GM06990 (cell line): ENCODE measurements at places on chromosomes 16 and 17.

- no peak for DNase-seq
These were observed 43.8 kb downstream of the SOCS1 start for GRCh38 chr16:11211977-11212797.

DNA sequence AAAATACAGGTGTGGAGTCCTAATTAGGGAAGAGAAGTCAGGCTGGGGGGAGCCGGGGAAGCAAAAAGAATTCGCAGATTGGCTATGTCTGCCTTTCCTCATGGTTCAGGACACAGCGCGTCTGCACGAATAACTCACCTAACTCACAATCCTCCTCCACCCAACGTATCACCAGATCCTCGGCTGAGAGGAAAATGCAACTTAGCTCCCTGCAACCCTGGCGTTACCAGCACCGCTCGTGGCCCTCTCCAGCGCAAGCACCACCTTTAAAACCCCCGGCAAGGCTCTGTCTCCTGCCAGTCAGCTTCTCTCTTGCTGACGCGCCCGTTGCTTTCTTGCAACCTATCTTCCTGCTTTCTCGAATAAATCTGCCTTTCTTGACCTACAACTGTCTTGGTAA is 49.8 kb upstream of the METRNL start:
- DNase-seq = no peak

GRCh38 chr17:12097326-12097725 is 76.6 kb downstream of the MAP2K4 start:
- no peak for DNase-seq

DNA sequence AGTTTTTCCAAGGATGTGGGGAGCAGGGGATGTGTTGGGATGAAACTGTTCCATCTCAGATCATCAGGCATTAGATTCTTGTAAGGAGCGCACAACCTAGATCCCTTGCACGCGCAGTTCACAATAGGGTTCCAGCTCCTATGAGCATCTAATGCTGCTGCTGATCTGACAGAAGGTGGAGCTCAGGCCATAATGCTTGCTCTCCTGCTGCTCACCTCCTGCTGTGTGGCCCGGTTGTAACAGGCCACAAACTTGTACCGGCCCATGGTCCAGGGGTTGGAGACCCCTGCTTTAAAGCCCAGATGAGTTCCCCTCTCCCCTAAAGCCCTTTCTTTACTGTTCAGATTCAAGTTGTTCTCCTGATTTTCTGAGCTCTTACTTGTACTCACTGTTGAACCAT is 44.8 kb downstream of the RNF135 start:
- DNase-seq = no peak

DNA sequence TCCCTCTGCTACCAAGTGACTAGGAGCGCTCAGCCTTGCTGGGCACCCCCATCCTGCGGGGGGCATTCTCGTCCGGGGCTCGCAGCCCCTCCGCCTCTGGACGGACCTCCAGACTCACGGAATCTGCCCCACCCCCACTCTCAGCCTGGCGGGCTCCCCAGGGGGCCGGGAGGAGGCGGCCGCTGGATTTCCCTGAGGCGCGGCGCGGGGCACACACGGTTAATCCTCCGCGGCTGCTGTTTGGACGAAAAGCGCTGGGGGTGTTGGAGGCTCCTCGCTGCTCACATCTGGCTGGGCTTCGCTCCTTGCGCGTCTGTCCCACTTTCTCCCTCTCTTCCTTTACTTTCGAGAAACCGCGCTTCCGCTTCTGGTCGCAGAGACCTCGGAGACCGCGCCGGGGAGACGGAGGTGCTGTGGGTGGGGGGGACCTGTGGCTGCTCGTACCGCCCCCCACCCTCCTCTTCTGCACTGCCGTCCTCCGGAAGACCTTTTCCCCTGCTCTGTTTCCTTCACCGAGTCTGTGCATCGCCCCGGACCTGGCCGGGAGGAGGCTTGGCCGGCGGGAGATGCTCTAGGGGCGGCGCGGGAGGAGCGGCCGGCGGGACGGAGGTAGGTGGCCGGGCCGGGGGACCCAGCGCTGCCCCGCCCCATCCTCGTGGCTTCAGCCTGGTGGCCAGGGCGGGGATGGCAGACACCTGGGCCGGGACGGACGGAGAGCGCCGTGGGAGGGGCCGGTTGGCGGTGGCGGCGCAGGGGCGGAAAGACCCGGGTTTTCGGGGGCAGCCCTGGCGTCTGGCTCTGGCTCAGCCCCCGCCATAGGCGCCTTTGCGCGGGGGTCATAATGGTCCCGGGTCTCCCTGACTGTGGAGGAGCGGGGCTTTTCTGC is at the start of gene C1QTNF1:
Gene C1QTNF1, plus strand, starts transcription at position 284 of the 886 bp plus-strand sequence. CDS start 19,800 bp downstream, outside the sequence.
- DNase-seq = no peak

DNA sequence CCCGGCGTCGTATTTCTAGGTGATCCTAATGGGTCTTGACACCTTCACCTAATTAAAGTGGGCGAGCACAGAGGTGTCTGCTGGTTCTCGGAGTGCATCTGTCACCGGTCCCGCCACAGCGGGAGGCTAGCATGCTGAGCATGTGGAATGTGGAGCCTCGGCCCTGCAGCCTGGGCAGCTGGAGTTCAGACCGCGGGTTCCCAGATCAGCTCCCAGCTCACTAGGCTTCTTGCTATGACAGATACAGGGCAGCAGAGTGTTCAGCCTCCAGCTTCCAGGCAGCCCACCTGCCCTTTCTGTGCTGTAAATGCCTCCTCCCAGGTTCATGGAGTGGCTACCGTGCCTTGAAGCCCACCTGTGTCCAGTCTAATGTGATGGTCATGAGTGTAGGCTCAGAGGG is 166.7 kb downstream of the CPPED1 start:
- no peak for DNase-seq

DNA sequence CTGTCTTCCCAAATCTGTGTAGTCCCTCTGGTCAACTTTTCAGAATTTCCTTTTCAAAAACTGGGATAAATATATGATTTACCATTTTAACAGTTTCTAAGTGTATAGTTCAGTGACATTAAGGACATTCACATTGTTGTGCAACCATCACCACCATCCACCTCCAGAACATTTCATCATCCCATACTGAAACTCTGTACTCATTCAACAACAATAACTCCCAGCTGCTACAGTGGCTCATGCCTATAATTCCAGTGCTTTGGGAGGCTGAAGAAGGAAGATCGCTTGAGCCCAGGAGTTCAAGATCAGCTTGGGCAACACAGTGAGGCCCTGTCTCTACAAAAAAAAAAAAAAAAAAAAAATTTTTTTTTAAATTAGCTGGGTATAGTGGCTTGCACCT is 131.0 kb downstream of the AATF start:
- no peak for DNase-seq

DNA sequence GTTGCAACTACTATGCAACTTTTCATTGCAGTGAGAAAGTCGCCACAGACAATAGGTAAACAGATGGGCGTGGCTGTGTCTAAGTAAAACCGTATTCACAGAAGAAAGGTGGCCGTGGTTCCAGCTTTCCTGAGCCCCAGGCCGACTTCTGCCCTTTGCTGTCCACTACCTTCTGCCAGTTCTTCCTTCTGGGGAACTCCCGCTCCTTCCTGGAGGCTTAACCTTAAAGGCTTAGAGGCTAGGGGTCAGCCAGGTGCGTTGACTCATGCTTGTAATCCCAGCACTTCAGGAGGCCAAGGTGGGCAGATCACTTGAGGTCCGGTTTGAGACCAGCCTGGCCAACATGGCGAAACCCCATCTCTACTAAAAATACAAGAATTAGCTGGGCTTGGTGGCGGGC is 2.1 kb upstream of the SEPTIN12 start:
- no peak for DNase-seq

- DNase-seq = no peak
These were observed 16.3 kb downstream of the MYL4 start for GRCh38 chr17:47225436-47225858.

DNA sequence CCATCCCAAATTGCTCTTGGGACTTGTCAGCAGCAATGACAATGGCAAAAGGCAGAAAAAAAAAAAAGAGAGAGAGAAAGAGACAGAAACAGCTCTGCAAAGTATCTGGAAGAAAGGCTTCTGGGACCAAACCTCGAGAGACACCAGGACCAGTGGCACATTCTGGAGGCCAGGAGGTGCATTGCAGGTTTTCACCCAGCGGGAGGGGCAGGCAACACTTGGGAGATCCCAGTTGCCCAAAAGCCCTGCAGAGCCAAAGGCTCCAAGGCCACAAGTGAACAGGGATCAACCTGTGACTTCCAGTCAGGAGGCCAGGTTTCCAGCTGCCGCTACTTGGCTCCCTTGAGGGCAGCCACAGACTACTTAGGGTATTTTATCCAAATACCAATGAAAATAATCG is 110.8 kb upstream of the CDH5 start:
- no peak for DNase-seq

GRCh38 chr17:2235792-2236366 is 67.7 kb downstream of the SMG6 start:
- DNase-seq = no peak

DNA sequence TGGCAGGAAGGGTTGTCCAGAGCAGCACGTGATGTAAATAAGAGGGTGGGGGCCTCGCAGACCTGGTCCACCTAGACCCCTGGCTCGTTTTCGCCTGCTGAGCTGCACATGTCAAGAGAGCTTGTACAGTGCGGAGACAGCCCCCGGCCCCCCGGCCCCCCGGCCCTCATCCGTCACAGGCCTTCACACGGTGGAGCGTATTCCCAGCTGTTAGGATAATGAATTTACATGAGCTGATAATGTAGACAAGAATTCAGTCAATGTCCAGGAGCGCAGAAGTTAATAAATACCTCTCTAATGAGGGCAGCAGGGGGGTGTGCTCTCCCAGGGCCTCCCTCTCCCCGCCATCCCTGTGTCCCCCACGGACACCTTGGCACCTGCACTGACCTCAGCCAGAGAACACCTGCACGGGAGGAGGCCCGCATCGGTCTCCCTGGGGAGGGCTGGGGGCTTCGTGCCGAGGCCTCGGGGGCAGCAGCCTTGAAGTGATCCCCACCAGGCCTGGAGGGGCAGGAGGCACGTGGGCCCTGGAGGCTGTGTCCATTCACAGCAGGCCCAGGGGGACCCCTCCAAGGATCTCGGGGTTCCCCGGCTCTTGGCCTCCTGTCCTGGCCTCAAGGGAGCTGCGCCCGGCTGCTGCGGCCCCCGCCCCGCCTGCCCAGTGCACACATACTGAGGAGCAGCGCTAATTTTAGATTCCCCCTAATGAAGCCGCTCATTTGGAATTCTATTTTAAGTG is 14.6 kb downstream of the GSE1 start:
- no peak for DNase-seq

GRCh38 chr16:83971165-83972130 is 3.4 kb downstream of the NECAB2 start:
- no peak for DNase-seq

DNA sequence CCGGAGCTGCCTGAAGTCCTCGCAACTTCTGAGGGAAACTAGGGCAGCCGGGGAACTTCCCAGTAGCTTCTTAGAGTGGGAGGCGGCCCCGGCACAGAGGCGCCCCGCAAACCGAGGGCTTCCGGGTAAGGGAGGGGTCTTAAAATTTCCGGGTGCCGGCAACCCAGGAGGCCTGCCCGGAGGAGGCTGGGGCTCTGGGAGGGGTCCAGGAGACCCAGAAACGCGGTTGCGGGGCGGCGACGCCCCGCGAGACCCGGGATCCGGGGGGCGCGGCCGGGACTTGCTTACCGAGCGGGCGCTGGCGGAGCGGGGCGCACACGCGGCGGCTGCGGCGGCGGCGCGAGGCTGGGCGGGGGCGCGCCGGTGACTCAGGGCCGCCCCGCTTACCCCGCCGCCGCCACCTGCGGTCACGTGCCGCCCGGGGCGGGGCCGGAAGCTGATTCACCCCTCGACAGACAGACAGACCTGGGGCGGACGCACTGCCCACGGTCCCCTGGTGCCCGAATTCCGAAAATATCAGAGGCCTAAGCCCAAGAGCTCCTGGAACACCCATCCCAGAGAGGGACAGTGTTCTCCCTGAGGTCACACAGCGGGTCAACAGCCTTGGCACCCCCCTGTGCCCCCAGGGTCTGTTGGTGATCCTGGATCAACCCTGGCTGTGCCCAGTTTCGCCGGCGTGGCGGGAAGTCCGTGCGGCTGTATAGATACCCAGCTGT is at the start of gene FAM83G:
Gene FAM83G, minus strand, starts transcription at position 344 of the 716 bp plus-strand sequence. CDS start 723 bp downstream, outside the sequence.
- peak; percentile 88 for DNase-seq

DNA sequence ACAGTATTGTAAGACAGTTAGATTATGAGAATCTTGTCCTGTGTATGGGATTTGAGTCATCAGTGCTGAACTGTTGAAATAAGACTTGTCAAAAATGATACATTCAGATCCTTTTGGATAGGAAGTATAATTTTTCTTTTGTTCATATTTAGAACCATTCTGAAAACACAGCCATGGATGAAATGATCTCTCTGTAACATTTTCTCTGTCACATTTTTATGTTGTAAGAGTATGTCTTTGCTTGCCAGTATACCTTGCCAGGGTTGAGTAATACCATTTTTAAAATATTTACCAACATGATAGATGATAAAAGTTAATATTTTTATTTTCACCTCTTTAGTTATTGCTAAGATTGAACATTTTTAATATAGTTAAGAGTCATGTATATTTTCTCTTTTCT is 45.0 kb downstream of the NSRP1 start:
- no peak for DNase-seq

DNA sequence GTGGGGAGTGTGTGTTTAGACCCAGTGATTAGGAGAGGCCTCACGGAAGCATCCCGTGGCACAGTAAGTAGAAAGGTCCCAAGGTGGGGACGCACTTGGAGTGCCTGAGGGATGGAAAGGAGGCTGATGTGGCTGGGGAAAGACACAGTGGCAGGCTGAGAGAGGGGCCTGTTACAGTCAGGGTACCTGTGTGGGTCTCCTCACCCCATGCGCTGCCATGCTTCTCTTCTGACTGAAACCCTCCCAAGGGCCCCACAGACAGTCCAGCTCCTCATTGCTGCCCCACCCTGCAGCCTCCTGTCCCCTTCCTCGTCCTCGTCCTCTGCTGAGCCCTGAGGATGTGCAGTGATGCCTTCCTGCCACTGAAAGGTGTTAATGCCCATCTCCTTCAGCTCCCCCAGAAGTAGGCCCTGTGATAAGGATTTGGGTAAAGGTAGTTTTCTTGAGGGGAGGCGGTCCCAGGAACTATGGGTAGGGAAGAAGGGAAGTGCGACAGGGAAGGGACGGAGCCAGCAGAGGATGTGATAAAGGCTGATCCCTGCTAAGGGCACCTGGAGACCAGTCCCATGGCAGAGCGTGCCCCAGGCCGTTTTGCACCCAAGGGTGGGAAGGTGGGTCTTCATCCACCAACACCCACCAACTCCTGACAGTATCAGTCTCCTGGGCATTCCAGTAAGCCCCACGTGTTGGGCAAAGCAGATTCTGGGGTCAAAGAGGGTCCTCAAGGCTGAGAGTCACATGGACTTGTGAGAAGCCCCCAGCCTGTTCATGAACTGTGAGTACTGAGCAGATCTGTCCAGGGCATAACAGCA is 237.2 kb downstream of the GSG1L start:
- DNase-seq = no peak

GRCh38 chr17:1736348-1737281 is 6.1 kb upstream of the SERPINF2 start:
- no peak for DNase-seq

- no peak for DNase-seq
These were observed 85.8 kb downstream of the IRX5 start for GRCh38 chr16:55016515-55016914.

- no peak for DNase-seq
These were observed 15.4 kb downstream of the ACSM1 start for GRCh38 chr16:20681821-20682760.

GRCh38 chr17:41967921-41968578 is 1.5 kb downstream of the CNP start:
- peak; percentile 29 for DNase-seq
